A172 (cell line): ENCODE measurements at places on chromosomes 5 and 9.

- DNase-seq, result peak; percentile 32
These were observed 653.7 kb downstream of the NR2F1-AS1 start for GRCh38 chr5:92927291-92927778.

GRCh38 chr5:133205204-133205603, 153.4 kb downstream of the HSPA4 start:
- DNase-seq, result no peak

- no peak for DNase-seq
These were observed 6.6 kb upstream of the TMEFF1 start for GRCh38 chr9:100466171-100466828.

DNA sequence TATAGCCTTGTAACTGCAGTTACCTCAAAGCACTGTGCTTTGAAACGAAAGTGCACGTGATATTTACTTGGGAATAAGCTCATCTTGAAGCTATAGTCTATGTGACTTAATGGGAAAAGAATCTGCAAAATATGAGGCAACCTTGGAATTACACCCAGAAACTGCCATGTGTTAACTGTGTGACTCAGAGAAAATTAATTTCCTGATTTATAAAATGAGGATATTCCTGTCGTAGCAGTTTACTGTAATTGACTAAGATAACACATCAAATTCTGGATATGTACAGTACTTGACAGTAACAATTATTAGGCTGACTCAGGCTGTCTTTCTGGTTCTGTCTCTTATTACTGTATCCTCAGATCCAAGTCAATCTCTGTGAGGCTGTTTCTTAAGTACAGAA, 1079.9 kb upstream of the ACO1 start:
- DNase-seq, result peak; percentile 84

DNA sequence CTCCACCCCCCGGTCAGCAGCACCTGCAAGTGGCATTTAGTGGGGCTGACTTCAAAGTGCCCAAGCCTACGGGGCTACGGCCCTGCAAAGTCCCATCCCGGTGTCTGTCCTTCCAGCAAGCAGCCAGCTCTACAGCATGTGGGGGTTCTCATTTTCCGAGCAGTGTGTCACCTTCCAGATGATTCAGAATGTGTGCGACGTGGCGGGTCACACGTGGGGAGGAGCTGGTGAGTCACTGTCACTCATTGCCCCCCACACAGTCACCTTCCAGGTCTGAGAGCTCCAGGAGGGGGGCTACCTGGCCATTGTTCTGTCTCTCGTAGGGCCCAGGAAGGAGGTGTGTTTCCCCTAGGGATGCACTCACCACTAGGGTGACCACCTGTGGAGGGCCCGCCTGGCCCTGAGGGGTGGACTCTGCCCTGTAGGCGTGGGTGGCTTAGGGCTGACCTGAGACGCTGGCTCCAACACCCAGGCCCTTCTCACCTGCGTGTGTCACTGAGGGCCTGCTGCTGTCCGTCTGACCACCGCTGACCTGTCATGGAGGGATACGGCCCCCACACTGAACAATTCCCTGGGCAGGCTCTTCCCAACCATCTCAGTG, 70.2 kb downstream of the SEMA4D start:
- DNase-seq, result peak; percentile 65

DNA sequence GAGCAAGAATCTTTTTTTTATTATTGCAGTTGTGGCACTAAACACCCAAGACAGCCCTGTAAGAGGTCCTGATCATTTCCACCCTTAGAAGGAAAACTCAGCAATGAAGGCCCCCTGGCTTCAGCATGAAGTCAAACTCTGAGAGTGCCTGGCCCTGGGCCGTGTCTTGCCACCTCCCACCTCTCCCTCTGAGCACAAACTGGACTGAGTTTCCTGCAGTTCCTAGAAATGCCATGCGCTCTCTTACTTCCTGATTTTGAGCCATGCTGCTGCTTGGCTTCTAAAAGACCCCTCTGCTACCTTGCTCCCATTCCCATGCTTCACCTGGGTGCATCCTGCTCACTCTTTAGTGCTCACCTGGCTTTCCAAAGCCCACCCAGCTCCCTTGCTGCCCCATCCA, 140.4 kb upstream of the KLF9 start:
- DNase-seq, result no peak

- DNase-seq, result no peak
These were observed 63.9 kb downstream of the KIAA1958 start for GRCh38 chr9:112550531-112550930.

GRCh38 chr9:113261917-113262671, 13.3 kb downstream of the CDC26 start:
- no peak for DNase-seq
